ENCODE measurements at places on chromosomes 4 and X.

DNA sequence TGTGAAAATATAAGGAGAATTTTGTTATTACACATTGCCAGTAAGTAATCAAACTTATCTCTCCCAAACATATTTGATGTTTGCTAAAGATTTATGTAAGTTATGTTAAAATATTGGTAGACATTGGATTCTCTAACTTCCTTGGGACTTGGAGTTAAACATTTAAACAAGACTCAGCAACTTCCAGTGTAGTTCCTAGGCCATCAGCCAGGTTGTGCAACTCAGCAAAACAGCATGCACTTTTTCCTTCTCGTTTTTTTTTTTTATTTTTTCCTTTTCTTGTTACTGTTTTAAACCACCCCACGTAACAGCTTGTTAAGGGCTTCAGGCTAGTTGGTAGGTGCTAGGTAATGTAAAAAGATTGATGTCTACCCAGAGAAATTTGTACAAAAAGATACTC is 510.4 kb downstream of the ANKRD50 start:
- no peak for DNase-seq

GRCh38 chr4:163768014-163768413 is 273.5 kb downstream of the TMA16 start:
- DNase-seq, result no peak

DNA sequence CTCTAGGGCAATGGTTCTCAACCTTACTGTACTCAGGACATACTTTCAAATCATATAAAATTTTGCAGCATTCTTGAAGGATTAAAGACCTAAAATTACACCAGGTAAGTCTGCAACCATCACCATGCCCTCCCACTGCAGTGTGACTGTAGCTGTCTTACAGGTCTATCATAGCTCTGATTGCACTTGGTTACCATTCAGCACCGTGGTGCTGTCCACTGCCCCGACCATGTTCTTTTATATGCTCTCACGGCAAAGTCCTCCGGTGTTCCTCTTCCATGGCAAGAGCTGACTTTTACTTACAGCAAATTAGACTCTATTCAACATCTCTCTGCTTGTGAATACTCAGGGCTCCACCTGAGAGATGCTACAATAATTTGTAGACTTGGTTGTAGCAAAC is 11.5 kb downstream of the CRMP1 start:
- no peak for DNase-seq

DNA sequence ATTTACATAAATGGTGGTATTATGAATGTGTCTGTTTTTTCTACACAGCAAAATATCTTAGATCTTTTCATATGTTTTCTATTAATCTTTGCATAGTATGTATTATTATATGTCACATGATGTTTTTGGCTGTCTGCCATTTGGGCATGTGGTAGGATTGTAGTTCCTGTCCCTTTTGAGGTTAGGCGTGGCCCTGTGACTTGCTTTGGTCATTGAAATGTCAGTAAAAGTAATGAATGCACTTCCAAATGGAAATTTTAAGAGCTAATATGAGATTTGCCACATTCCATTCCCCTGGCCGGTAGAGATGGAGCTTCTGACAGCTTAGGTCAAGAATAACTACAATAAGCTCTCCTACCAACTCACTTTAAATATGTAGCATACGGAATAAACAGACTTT is 45.1 kb downstream of the JADE3 start:
- DNase-seq, result no peak

DNA sequence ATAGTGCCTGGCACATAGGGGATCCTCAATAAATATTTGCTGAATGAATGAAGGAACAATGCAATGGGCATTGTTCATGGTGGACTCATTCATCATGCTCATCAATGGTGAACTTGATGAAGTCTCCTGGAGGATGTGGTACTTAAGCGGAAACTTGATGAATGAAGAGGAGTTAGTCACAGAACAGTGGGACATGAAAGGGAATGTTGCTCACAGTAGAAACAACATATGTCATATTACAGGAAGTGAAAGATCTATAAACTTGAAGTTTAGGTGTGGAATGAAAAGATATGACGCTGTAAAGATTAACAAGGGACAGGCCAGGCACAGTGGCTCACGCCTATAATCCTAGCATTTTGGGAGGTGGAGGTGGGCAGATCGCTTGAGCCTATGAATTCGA is 224.1 kb downstream of the PPP3CA start:
- no peak for DNase-seq

- DNase-seq, result no peak
Observed at GRCh38 chr4:86058621-86059020, 301.2 kb downstream of the MAPK10 start.

GRCh38 chr4:109327641-109328040 is 25.2 kb upstream of the COL25A1 start:
- DNase-seq, result no peak

DNA sequence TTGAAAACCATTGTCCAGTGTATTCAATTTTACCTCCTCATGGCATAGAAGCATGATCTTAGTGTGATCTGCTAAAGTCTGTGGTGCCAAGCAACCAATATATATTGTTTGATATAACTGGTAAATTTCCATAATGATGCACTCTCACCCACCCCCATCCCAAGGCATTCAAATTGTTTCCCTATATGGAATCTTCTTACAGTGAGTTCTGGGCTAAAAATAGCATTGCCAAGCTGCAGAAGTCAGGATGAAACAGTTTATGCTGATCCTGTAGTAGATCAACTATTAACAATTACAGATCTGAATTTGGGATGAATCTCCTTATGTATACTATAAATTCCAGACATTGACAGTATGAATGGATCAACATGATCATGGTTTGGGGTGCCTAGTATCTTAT is 20.9 kb downstream of the FGF13 start:
- no peak for DNase-seq

DNA sequence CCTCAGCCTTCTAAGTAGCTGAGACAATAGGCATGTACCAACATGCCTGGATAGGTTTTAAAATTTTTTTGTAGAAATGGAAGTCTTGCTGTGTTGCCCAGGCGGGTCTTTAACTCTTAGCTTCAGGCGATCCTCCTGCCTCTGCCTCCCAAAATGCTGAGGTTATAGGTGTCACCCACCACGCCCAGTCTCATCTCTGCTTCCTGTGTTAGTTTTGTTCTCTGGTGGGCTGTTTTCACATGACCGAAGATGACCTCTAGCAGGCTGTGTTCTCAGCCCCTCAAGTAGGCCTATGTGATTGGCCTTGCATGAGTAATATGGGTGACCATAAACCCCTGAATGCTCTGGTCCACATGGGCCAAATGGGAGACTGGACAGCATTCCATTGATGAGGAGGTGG is 56.8 kb upstream of the MSANTD1 start:
- DNase-seq, result no peak

DNA sequence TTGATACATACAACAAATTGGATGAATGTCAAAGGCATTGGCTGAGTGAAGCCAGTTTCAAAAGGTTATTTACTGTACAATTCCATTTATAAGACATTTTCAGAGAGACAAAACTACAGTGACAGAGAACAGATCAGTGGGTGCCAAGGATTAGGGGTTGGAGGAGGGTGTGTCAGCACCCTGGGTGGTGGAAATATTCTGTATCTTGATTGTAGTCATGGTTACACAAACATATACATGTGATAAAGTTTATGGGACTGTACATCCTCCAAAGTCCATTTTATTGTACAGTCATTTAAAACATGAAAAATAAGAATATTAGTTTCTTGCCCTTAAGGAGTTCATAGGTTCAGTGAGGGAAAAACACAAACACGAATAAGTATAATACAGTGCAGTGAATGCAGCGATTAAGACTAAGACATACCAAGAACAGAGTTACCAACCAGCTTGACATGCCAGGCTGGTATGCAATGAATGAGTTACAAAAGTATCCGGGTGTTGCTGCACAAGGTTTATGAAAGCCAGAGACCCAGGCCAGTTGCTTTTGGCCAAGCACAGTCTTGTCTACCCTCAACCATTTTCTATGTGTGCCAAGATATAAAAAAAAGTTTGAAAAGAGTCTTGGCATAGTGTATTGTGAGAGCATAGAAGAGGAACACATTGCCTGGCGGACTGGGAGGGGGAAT is 123.6 kb downstream of the MSL3 start:
- DNase-seq, result no peak

GRCh38 chrX:2550328-2551020 is 49.7 kb upstream of the DHRSX start:
- no peak for DNase-seq

GRCh38 chr4:40471923-40472322 is 136.8 kb downstream of the CHRNA9 start:
- peak; percentile 15 for DNase-seq

- DNase-seq, result no peak
Observed at GRCh38 chr4:82765134-82765533, 33.5 kb downstream of the SCD5 start.
